Thyroid gland (tissue), 4 donors: ENCODE measurements at places on chromosomes 11 and 22. TPM values are rescaled to one million over a fixed set of nuclear protein-coding genes. Genes with fewer than 3 reads are reported as not detected.

- peaks cover 4% of the 10 kb centered on the region for H3K4me1 ChIP-seq
- no peak for DNase-seq
- no peaks in the 10 kb centered on the region for H3K36me3 ChIP-seq
These were observed 69.6 kb upstream of the PITPNB start for GRCh38 chr22:27988704-27989103.

DNA sequence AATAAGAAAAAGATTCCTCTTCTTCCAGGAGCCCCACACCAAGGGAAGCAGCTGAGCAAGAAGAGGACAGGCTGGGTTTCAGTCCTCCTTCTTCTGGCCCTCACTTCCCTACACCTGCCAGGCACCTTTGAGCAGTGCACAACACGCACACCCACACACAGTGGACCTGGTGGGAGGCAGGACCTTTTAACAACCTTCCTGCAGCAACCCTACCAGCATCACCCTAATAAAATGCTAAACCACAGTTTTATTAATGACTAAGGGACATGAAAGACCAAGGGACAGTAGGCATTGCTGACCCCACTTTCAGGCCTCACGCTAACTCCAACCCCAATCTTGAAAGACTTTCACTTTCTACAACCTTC, 12.2 kb downstream of the ARAP1 start:
- no peak overlapping the region for H3K4me3 ChIP-seq
- H3K4me1 ChIP-seq: peaks cover 63% of the 10 kb centered on the region
- peak overlapping the region; percentile 89 for H3K27ac ChIP-seq
- no peaks in the 10 kb centered on the region for H3K36me3 ChIP-seq

DNA sequence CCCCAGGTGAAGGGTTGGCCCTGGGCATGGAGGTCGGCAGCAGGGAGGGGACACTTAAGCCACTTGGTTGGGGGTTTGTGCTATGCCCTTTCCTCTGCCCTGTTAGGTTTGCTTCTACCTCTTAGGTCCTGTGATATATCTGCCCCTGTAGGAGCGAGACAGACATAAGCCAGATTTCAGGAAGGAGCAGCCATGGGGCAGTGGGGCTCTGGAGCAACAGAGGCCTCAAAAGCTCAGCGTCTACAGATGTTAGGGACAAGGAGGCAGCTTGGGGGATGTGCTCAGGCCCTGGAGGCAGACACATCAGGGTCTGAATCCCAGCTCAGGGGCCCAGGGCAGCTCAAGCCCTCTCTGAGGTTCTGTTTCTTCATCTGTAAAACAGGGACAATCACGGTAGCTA, 27.2 kb upstream of the KCNQ1OT1 start:
- no peak overlapping the region for H3K27ac ChIP-seq
- no peaks in the 10 kb centered on the region for H3K36me3 ChIP-seq
- no peaks in the 10 kb centered on the region for H3K27me3 ChIP-seq
- peaks cover 3% of the 10 kb centered on the region for H3K4me1 ChIP-seq
- H3K4me3 ChIP-seq: no peak overlapping the region

- no peak overlapping the region for H3K4me3 ChIP-seq
- peaks cover 52% of the 10 kb centered on the region for H3K36me3 ChIP-seq
- peaks cover 10% of the 10 kb centered on the region for H3K4me1 ChIP-seq
- H3K27ac ChIP-seq: no peak overlapping the region
These were observed 7.6 kb downstream of the RNH1 start for GRCh38 chr11:499201-500076.

Gene CRYAB
- 278 TPM for total RNA-seq

- no peak overlapping the region for H3K4me3 ChIP-seq
- no peaks in the 10 kb centered on the region for H3K27me3 ChIP-seq
- H3K4me1 ChIP-seq: peaks cover 5% of the 10 kb centered on the region
- DNase-seq: no peak
- no peaks in the 10 kb centered on the region for H3K36me3 ChIP-seq
These were observed 369.8 kb upstream of the CCDC90B start for GRCh38 chr11:83655976-83656375.

Gene MGAT3
- total RNA-seq: 1.1 TPM

Gene LRRC32
- 17.6 TPM for total RNA-seq

DNA sequence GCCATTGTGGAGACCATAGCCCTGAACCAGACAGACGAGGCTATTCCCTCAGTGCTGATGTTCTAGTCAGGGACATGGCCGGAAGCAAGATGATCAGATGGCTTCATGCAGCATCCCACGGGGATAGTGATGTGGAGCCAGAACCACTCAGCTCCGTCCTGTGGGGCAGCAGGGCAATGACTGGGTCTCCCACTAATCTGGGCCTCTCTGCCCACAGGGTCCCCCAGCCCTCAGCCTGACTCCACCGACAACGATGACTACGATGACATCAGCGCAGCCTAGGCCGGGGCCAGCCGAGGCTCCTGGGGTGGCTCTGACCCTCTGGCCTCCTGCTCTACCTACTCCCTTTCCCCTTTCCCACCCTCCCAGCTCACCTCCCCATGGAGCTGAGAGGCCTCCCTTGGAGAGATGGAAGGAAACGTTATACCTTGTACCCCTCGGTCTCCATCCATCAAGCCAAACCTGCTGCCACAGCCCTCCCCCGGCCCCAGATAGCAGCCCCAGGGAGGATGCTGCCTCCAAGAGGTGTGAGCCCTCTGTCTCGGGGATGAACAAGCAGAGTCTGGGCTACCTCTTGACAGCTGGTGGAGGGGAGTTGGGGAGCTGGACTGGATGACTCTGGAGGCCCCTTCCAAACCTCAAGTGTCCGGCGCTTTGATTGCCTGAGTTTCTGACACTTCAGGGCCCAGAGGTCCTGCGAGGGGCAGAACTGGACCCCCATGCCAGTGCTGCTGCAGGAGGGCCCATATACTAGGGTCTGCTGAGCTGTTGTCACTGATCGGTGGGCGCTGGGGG, 47.8 kb downstream of the CD6 start:
- H3K36me3 ChIP-seq: no peaks in the 10 kb centered on the region
- no peak overlapping the region for H3K27ac ChIP-seq
- DNase-seq: no peak
- no peak overlapping the region for H3K4me3 ChIP-seq
- no peaks in the 10 kb centered on the region for H3K27me3 ChIP-seq

DNA sequence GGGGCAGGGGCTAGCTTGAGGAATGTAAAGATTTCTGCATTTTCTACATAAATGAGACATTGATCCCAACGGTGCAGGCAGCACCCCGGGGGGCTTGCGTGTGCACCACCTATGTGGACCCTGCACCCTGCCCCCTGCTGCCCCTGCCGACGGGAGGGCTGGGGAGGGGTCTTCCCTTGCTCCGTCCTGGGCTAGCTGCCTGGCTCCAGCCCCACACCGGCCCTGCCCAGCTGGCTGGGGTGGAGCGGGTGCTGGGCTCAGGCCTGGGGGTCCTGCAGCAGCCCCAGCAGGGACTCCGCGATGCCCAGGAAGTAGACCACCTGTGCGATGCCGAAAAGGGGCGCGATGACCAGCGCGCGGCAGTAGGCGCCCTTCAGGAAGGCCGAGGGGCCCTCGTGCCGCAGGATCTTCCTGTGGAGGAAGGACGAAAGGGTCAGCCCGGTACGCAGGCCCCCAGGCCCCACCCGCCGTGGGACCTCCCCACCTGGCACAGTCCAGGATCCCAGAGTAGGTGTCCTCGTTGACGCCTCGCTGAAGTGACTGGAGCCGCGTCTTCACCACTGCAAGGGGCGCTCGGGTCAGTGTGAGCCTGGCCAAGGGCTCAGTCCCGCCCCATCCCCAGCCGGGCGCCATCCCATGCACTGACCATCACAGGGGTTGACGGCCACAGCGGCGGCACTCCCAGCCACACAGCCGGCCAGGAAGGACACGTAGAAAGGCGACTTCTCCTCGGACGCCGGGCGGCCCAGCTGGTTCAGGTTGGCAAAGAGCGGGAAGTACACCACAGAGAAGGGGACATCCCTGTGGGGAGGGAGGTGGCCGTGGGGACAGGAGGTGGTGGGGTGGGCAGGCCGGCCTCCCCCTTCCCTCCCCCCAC, 2.0 kb upstream of the CEND1 start:
- H3K27me3 ChIP-seq: no peaks in the 10 kb centered on the region
- H3K4me1 ChIP-seq: peaks cover 22% of the 10 kb centered on the region

DNA sequence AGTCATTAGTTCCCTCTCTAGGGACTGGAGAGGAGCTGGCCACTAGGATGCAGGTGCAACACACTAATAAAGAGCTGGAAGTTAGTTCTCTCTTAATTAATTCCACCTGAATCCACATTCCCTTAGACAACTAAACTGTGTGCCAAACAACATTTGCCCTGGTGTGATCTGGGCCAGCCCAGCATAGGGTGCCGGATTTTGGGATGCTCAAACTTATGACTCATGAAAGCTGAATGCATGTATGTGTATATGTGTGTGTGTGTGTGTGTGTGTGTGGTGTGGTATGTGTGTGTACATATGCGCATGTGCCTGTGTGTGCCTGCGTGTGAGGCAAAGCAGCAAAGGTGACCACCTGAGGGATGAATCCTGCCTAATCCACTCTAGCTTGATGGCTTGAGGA, 110.7 kb downstream of the EHF start:
- H3K4me3 ChIP-seq: no peak overlapping the region
- no peak overlapping the region for H3K27ac ChIP-seq
- H3K36me3 ChIP-seq: no peaks in the 10 kb centered on the region
- no peaks in the 10 kb centered on the region for H3K27me3 ChIP-seq
